ENCODE measurements at places on chromosomes 12 and 14.

GRCh38 chr14:67468378-67468730 lies 20.2 kb downstream of the TMEM229B start:
- no peak for DNase-seq

DNA sequence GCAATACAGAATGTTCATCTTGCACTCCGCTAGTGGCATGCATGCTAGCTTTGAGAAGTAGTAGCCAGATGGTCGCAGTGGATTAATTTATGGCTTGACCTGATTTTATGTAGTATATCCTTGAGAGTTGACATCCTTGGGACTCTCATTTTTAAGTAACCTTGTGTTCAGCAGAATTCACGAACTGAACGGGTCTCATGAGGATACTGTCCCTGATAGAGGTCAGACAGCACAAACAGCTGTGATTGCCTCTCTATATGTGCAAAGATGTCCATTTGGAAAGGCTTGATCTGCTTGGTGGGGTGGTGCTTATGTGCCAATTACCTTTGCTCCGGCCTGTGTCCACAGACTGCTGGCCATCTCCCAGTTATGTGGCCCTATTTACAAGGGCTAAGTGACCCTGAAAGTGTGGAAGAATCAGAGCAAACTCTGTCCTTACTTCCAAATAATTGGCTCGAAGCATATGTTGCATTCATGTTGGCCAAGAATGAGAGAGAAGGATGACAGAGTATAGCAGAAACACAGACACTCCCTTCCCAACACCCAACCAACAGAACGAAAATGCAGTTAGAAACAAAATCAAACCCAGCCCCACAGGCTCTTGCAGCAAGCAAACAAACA lies 167.1 kb downstream of the CRADD start:
- no peak for DNase-seq

GRCh38 chr12:19382111-19382526 lies 57.2 kb upstream of the AEBP2 start:
- no peak for DNase-seq

GRCh38 chr14:92986254-92987147 lies 63.6 kb downstream of the CHGA start:
- no peak for DNase-seq

GRCh38 chr12:44441155-44441554 lies 435.0 kb downstream of the NELL2 start:
- no peak for DNase-seq

Data from SW 1271 (cell line).